ENCODE measurements at places on chromosomes 6 and 20.

- DNase-seq = no peak
These were observed 36.4 kb upstream of the SLC22A1 start for GRCh38 chr6:160085226-160085625.

- DNase-seq = no peak
These were observed 134.4 kb upstream of the CST7 start for GRCh38 chr20:24814556-24815195.

- no peak for DNase-seq
These were observed 31.7 kb upstream of the MAP3K4 start for GRCh38 chr6:160959726-160960435.

- DNase-seq = no peak
These were observed 237.9 kb downstream of the MYLK4 start for GRCh38 chr6:2512802-2513201.

GRCh38 chr6:17503051-17503450, 97.1 kb upstream of the FAM8A1 start:
- DNase-seq = no peak

DNA sequence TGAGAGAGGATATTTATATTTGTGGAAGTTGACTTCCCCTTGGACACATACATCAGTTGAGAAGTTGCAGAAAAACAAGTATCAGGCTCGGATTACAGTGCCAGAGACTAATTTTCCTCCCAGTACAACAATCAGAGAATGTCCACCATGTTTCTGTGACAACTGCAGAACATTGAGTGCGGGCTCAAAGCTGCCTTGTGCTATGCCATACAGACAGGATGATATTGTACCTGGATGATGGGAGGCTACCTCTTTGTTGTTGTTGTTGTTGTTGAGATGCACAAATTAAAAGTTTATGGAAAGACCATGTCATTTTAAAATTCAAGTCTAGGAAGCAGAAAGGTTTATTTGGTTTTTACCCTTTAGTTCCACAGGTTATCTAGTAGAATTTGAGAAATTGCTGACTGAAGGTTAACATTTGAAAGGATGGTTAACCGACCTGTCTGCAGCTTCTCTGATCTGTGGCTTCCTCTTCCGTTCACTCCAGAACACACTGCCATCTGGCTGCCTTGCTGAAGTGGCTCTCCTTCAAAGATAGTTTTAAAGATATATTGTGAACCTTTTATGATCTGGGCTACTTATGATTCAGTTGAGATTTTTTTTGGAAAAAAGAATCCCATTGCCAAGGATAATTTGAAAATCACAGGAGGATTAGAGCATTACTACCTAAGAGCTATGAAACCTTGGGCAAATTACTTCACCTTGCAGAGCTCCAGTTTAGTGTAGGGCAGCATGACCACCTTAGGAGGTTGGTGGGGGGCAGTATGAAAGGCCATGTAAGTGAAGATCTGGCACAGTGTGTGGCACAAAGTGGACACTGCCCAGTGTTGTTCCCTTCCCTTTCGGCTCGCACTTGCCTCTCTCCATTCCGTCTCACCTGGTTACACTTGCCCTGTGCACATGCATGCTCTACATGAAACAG, 15.9 kb downstream of the TMEM200A start:
- DNase-seq = no peak

GRCh38 chr6:39353698-39354315, 31.3 kb upstream of the KCNK16 start:
- no peak for DNase-seq

- peak; percentile 65 for DNase-seq
These were observed 168.3 kb upstream of the THEMIS start for GRCh38 chr6:128069188-128069587.

DNA sequence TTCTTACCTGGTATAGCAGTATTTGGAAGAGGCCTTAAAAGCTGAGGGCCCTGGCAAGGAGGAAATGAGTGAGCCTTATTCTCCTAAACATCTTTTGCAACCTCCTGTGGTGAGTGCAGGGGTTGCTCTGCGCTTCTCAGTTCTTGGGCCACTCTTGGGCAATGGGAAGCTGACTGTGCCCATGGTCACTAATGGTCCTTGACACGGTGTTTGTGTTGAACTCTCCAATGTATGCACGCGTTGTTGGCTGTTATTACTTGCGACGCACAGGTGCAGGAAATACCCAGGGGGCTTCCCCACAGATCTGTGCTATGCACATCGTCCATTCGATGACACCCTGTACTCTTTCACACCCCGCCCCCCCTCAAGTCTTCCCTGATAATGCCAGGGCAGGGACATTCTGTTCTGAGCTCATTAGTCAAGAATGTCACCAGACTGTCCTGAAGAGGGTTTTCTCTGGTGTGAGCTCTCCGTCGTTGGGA, 79.7 kb downstream of the EDN1 start:
- DNase-seq = no peak

DNA sequence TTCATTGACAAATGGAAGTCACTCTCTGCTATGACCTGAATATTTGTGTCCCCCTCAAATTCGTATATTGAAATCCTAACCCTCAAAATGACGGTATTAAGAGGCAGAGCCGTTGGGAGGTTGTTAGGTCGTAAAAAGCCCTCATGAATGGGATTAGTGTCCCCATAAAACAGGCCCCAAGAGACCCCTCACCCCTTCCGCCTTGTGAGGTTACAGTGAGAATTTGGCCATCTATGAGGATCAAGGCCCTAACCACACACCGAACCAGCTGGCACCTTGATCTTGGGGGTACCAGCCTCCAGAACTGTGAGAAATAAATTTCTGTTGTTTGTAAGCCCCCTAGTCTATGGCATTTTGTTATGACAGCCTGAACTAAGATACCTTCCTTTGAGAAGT, 52.5 kb upstream of the SLC22A16 start:
- DNase-seq = no peak

DNA sequence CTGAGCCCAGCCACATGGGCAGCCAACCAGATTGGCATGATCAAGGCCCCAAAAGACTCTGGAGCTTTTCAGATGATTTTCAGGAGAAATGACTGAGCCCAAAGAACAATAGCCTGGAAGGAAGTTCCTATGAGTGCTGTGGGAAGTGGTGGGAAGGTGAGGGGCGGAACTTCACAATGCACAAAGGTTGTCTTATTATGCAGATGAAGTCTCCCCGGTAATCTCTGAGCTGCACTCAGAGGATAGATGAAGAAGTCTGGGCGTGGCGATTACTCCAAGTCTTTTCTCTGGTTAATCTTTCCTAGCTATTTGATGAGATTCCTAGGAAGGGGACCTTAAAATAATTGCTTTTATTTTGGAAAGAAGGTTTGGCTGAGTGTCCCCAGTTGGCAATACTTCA, 36.9 kb downstream of the LBP start:
- no peak for DNase-seq

DNA sequence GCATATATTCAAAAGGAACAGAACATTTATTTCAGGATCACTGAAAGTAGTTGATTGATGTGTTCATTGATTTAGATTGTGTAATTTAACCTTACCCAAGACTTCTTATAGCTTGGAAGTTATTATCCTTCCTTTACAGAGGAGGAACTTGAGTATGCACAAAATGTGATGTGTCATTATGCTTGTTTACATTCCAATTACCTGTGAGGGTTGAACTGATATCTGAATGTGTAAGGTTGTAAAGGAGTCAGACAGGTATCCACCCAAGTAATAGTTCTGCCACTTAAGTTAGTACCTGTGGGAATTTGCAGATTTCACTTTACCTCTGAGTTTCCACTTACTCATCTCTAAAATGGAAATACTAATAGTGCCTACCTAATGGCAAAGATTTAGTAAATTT, 668.2 kb downstream of the DOK5 start:
- DNase-seq = no peak

GRCh38 chr20:44582311-44583025, at the start of gene PKIG:
Gene PKIG (plus strand): TSS chr20:44582579. CDS start chr20:44614557, 31,978 bp downstream.
- DNase-seq = peak; percentile 84

DNA sequence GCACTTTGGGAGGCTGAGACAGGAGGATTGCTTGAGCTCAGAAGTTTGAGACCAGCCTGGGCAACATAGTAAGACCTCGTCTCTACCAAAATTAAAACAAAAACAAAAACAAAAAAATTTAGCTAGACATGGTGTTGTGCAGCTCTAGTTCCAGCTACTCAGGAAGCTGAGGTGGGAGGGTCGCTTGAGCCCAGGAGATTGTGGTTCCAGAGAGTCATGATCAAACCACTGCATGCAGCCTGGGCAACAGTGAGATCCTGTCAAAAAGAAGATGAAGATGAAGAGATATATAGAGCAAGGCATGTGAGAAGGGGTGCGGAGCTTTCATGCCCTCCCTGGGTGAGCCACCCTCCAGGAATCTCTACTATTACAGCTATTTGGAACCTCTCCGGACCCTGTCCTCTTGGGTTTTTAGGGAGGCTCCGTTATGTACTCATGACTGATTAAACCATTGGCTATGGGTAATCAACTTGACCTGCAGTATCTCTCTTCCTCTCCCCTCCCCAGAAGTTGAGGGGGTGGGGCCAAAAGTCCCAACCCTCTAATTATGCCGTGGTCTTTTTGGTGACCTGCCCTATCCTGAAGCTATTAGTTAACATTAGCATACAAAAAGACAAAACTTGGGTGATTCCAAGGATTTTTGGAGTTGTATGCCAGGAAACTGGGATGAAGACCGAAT, 9.0 kb downstream of the POLH start:
- no peak for DNase-seq

- no peak for DNase-seq
These were observed 237.7 kb downstream of the FOXA2 start for GRCh38 chr20:22346716-22347115.

GRCh38 chr20:21125849-21126580, at the start of gene KIZ:
Gene KIZ (plus strand): TSS chr20:21126082. CDS start chr20:21126116, 34 bp downstream.
- DNase-seq = peak; percentile 99

DNA sequence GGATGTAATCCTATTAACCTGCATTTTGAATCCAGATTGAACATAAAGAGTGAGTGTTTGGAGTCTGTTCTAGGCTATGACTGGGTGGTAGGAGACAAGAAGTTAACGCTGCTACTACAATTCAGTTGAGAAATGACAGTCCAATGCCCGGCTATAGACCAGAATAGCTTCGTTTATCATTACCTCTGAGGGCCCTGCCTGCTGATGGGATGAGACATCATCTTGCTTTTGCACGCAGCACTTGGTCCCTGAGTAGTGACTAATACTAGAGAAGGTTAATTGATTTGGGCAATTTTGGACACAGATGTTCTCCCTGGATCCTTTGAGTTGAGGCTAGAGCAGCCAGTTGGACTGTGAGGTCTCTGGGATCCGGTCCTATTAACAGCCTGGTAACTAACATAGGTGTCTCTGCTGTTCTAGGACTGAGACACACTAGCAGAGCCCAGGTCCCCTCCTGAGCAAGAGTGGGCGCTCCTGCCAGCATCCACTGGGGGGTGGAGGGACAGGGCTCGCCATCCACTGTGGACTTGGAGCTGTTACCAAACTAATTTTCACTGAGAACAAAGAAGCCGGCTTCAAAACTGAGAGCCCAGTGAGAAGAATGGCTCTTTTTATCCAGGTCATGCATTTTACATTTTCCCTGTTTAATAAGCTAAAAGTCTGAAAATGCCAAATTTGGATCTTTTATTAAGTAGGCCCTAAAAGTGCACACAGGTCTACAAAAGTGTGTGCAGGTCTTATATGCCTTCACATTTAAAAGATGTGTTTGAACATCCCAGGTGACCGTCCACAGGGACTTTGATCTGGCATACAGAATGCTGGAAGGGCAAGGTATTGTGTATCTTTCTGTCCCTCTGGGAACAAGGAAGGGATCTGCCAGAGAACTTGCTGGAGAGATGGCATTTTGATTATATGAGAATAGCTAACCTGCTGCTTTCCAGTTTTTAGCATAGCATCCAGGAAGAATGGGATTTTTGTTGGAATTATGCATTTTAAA, 212.5 kb downstream of the CDH4 start:
- DNase-seq = no peak

Measured in adipocyte (in vitro differentiated cells).